ENCODE measurements at places on chromosomes 5 and 9. TPM values are rescaled to one million over a fixed set of nuclear protein-coding genes. Genes with fewer than 3 reads are reported as not detected.
A peak's percentile ranks its signal among the peaks of the same experiment; 100 is the strongest.

Gene ACTBL2
- not detected for total RNA-seq

GRCh38 chr5:148957591-148958202 lies 105.2 kb downstream of the SH3TC2 start:
- H3K36me3 ChIP-seq: no peaks in the 10 kb centered on the region
- H3K27ac ChIP-seq: no peak overlapping the region
- no peaks in the 10 kb centered on the region for H3K4me1 ChIP-seq
- peak; percentile 60 for DNase-seq

Gene ATG12
- total RNA-seq: 40.6 TPM

Gene ZNF454
- total RNA-seq: not detected

DNA sequence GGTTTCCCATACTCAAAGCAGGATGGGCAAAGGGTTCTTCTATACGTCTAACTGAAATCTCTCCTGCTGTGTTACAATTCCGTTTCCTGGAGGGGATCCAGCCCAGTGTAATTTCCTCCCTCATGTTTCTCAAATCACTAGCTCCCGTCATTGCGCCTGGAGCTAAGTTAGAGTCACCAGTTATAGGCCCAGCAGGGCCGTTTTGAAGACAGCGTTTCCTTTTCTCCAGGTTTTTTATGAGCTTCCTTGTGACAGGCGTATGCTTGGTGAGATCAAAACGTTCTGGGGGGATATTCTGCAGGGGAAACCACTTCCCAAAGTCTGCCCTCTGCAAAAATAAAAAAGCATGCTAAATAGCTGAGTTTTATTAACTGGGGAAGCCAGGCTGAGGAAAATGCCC lies 53.0 kb upstream of the WWC1 start:
- no peaks in the 10 kb centered on the region for H3K36me3 ChIP-seq
- H3K27ac ChIP-seq: no peak overlapping the region
- DNase-seq: no peak
- H3K4me3 ChIP-seq: no peak overlapping the region

DNA sequence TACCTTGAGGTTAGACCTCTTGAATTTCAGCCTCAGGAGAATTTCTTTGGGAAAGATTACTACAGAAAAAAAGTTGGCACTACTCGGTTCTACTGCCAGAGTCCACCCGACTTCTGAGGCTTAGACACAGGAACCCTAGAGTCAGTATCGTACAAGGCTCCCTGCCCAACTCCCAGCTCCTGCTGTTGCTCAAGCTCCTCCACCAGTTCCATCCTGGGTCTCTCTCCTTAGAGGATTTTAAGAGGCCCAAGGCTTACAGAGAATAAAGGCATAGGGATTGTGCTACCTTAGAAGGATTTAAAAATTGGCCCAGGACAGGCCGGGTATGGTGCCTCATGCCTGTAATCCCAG lies 29.0 kb upstream of the SSBP2 start:
- H3K4me3 ChIP-seq: peak overlapping the region; percentile 70
- H3K4me1 ChIP-seq: peaks cover 19% of the 10 kb centered on the region
- peaks cover 1% of the 10 kb centered on the region for H3K36me3 ChIP-seq
- H3K27me3 ChIP-seq: no peaks in the 10 kb centered on the region
- DNase-seq: no peak

GRCh38 chr5:31186672-31187267 lies 6.7 kb upstream of the CDH6 start:
- peaks cover 2% of the 10 kb centered on the region for H3K27me3 ChIP-seq
- H3K4me3 ChIP-seq: no peak overlapping the region
- no peaks in the 10 kb centered on the region for H3K36me3 ChIP-seq
- H3K4me1 ChIP-seq: no peaks in the 10 kb centered on the region
- DNase-seq: no peak
- H3K27ac ChIP-seq: no peak overlapping the region

Gene PCDHA4
- not detected for total RNA-seq

Gene FUBP3
- 37.5 TPM for total RNA-seq

DNA sequence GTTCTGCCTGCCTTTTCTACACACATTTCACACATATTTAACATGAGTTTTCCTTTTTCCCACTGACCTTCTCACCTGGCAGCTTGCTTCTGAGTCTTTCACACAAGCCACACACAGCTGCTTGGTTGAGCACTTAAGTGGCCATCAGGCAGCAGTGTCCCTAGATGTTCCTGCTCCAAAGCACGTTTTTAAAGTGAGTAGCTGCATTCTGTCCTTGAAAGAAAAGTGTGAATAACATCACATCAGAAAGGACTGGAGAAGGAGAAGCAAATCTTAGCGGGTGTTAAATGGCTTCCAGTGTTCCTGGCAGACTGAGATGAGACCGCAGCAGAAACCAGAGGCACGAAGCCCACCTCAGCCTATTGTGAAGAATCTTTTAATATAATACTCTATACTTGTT lies 209.2 kb upstream of the IRX4 start:
- H3K36me3 ChIP-seq: no peaks in the 10 kb centered on the region
- no peaks in the 10 kb centered on the region for H3K4me1 ChIP-seq
- H3K27me3 ChIP-seq: no peaks in the 10 kb centered on the region
- H3K4me3 ChIP-seq: no peak overlapping the region
